ENCODE measurements at places on chromosomes 6 and 20.

GRCh38 chr6:80608881-80609280, 502.4 kb downstream of the BCKDHB start:
- DNase-seq = no peak

- no peak for DNase-seq
These were observed 68.7 kb upstream of the SNX9 start for GRCh38 chr6:157754351-157754750.

DNA sequence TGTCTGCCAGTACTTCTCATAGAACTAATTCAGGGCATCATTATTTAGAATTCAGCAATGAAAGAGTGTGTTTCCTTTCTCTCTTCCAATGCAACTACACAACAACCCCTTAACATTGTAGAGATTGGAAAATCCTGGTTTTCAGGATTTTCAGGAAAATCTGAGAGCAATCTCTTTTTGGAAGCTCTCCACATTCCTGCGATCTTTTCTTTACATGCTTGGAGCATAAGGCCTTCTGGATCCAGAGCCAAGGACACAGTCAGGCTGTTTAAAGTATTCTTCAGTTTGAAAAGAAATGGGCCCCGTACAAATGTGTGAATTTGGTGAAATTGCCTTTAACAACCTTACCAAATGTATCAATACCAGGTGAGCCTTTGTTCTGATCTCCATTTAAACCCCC, 469.7 kb downstream of the PKHD1 start:
- no peak for DNase-seq

DNA sequence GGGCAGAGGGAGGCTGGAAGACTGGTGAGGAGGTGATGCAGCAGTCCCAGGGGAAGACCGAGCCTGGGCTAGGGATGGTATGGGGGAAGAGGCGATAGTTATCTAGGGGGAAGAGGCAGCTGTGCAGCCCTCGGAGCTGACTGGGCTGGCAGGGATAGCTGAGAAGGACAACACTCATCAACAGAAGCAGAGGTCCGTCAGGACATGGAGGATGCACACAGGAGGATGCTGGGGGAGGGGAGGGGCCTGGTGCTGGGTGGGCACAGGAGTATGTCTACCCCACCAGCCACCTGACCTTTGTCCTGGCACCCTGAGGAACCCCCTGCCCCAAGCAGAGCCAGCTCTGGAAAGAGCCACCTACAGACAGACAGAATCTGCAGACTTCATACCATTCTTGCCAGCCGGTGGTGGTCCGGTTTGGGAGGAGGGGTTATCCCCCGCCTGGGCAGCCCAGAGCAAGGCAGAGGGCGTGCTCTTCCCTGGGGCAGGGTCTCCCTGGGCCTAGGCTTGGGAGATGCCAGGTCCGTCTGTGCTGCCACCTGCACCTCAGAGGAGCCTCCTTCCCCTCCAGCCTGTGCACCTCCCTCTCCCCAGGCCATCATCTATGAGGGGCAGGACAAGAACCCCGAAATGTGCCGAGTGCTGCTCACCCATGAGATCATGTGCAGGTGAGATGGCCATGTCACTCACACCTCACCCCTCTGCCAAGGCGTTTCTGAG, 14.9 kb downstream of the EBF4 start:
- no peak for DNase-seq

GRCh38 chr6:43490523-43490939, 13.2 kb downstream of the TJAP1 start:
- no peak for DNase-seq

DNA sequence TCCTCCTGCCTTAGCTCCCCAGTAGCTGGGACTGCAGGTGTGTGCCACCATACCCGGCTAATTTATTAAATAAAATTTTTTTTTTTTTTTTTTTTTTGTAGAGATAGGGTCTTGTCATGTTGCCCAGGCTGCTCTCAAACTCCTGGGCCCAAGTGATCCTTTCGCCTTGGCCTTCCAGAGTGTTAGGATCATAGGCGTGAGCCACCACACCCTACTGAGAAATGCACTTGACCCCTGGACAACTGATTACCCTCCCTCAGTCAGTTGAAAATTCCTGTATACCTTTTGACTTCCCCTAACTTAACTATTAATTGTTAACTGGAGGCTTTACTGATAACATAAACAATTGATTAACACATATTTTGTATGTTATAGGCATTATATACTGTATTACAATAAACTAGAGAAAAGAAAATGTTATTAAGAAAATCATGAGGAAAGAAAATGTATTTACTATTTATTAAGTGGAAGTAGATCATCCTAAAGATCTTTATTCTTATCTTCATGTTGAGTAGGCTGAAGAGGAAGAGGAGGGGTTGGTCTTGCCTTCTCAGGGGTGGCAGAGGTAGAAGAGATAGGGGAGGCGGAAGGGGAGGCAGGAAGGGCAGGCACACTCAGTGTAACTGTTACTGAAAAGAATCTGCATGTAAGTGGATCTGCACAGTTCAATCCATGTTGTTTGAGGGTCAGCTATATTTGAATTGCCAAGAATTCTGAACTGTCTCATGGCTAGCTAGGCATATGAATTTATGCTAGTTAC, 104.3 kb downstream of the FARS2 start:
- no peak for DNase-seq
